SJCRH30 (cell line): ENCODE measurements at places on chromosomes 1 and 21.
A peak's percentile ranks its signal among the peaks of the same experiment; 100 is the strongest.

DNA sequence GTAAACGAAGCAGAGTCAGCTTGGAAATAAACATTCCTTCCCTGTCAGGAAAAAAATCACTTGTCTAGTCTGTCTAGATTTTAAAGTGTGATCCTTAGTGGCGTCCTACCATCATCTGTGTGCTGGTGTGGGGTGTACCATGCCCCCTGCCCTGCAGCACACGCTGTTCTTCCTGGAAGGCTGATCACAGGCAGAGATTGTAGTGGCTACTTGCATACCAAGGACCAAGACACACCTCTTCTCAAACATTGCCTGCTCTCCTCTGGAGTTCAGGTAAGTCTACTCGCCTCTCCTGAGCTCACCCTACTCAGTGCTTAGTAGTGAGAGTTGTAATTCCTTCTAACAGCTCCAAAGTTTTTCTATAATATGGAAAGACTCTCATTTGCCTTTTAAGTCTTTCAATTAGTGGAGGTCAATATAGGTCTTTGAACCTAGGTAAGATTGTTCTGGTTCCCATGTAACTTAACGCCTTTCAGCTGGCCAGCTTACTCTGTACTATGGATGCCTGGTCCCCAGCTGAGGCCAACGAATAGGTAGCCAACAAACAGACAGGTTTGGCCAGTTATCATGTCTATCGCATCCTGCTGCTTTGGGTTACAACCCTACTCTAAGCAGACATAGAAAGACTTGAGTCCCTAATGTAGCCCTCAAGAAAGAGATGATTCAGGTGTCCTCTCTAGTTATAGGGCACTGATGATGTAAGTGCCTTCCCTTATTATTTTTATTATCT is 55.4 kb downstream of the XCL1 start:
- H3K27me3 ChIP-seq, result no peaks in the 10 kb centered on the region
- no peaks in the 10 kb centered on the region for H3K4me1 ChIP-seq
- H3K4me3 ChIP-seq, result no peak overlapping the region
- no peak for DNase-seq

DNA sequence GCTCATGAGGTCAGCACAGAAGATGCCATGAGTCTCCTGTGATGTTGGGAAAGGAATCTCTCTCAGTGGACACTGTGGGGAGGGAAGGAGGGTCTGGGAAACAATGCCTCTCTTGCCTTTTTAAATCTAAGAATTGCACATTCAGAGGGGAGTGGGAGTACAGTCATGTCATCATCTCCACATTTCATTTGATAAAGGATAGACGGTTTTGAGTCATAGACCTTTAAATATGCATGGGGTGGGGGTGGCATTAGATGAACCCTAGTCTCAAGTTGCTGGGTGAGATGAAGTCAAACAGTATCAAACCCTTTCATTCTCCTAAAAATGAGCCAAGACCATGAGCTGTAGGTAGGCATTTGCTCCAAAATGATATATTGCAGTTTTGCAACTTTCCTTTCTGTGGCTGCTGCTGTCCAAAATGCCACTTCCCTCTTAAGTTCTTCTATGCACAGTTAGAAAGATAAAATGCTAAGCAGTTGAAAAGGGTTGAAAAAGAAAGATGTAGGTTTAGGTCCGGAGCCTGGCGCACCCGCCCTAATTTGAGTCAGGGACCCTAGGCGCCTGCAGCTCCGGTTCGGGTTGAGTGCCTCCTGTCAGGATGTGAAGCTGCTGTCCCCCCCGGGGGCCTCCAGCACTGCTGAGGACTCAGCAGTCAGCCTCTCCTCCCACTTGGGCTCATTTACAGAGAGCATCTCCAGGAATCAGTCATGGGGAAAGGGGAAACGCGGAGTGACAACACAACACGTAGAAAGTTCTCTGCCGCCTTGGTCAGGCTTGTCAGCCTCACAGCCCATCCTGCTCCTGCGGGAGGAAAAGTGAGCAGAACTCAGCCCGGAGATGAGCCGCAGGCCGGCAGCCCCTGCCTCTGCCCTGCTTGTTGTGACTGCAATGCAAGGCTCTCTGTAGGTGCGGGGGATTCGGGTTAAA is 479.3 kb upstream of the RUNX1 start:
- H3K4me1 ChIP-seq, result no peaks in the 10 kb centered on the region; the same call in 1 of the 2 replicates
- no peaks in the 10 kb centered on the region for H3K36me3 ChIP-seq
- no peak for DNase-seq
- H3K27ac ChIP-seq, result no peak overlapping the region
- no peaks in the 10 kb centered on the region for H3K27me3 ChIP-seq

GRCh38 chr1:169484683-169485430 is 887 bp downstream of the SLC19A2 start:
- peak overlapping the region; percentile 91 for H3K4me3 ChIP-seq
- peak overlapping the region; percentile 97 for H3K27ac ChIP-seq
- DNase-seq, result peak; percentile 53
- no peaks in the 10 kb centered on the region for H3K27me3 ChIP-seq
- 0 out of 2 replicates have a peak, but pooled peaks cover 1% of the 10 kb centered on the region for H3K36me3 ChIP-seq
- peaks cover 5% of the 10 kb centered on the region for H3K4me1 ChIP-seq

GRCh38 chr1:160130939-160131338 is 15.4 kb downstream of the ATP1A2 start:
- peaks cover 88% of the 10 kb centered on the region for H3K36me3 ChIP-seq
- H3K27me3 ChIP-seq, result no peaks in the 10 kb centered on the region
- no peak for DNase-seq
- no peak overlapping the region for H3K4me3 ChIP-seq
- H3K27ac ChIP-seq, result no peak overlapping the region

- no peaks in the 10 kb centered on the region for H3K36me3 ChIP-seq
- H3K4me1 ChIP-seq, result peaks cover 14% of the 10 kb centered on the region
- H3K27me3 ChIP-seq, result no peaks in the 10 kb centered on the region
- H3K4me3 ChIP-seq, result no peak overlapping the region
- no peak for DNase-seq
Observed at GRCh38 chr1:221810406-221810805, 68.5 kb upstream of the DUSP10 start.

- H3K4me3 ChIP-seq, result no peak overlapping the region
- H3K36me3 ChIP-seq, result no peaks in the 10 kb centered on the region
- peaks cover 34% of the 10 kb centered on the region for H3K27me3 ChIP-seq
- H3K27ac ChIP-seq, result no peak overlapping the region
- DNase-seq, result no peak
- no peaks in the 10 kb centered on the region for H3K4me1 ChIP-seq
Observed at GRCh38 chr1:24120965-24121364, 9.0 kb upstream of the MYOM3 start.

GRCh38 chr1:81149649-81150325 is 650.9 kb upstream of the ADGRL2 start:
- H3K4me1 ChIP-seq, result peaks cover 15% of the 10 kb centered on the region; the same call in 1 of the 2 replicates
- no peak overlapping the region for H3K4me3 ChIP-seq
- DNase-seq, result no peak
- H3K36me3 ChIP-seq, result no peaks in the 10 kb centered on the region

GRCh38 chr1:70205434-70206118 is at the start of gene LRRC40:
TSS of gene LRRC40 (minus strand) at chr1:70205579. CDS start at chr1:70205540, 39 bp downstream.
- H3K27ac ChIP-seq, result peak within 1 kb of the TSS; percentile 89
- DNase-seq, result peak; percentile 95
- peak within 1 kb of the TSS; percentile 79 for H3K4me3 ChIP-seq
- H3K4me1 ChIP-seq, result peaks cover 4% of the 10 kb centered on the region; the same call in 1 of the 2 replicates

DNA sequence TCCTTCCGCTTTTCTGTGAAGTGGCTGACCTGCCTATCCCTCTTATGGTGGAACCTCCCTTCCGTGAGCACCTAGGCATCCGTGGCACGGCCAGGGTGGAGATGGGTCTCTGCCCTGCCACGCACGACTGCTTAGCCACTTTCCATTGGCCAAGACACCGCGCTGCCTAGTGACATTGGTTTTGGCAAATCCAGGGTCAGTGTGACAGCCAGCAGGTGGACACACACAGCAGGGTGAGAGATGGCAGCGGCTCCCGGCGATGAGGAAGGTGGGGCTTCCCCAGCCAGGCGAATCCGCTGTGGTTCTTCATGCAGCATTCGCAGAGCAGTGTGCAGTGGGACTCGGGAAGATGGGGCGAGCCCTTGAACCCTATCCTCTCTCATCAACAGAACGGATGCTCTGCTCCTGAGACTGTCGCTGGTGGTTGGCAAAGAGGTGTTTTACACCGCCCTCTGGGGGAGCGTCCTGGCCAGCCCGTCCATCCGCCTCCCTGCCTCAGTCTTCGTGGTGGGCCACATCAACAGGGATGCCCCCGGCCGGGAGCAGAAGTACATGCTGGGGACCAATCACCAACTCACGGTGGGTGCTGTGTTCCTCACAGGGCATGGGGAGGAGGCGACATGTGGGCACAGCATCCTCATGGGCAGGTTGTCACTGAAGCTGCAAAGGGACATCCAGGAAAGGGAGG is 51.8 kb downstream of the DOP1B start:
- 0 out of 2 replicates have a peak, but pooled peaks cover 5% of the 10 kb centered on the region for H3K4me1 ChIP-seq
- H3K36me3 ChIP-seq, result no peaks in the 10 kb centered on the region
- H3K27me3 ChIP-seq, result no peaks in the 10 kb centered on the region
- no peak overlapping the region for H3K27ac ChIP-seq

DNA sequence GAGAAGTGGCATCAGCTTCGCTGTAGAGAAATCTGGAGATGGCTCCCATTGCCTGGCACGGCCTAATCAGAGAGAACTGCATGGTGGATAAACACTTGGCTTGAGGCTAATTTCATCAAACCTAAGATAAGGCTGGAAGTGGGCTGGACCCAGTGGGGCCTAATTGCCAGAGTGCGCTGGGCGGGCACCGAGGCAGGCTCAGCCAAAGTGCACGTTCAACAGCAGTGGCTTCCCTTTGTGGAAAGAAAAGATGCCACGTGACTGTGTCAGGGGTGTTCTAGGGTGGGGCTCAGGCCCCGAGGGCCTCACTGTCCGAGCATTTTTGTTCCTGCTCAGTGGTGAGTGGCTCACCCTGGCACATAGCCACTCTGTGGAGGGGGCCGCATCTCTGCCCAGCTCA is 5.8 kb downstream of the PLCH2 start:
- H3K27ac ChIP-seq, result no peak overlapping the region
- DNase-seq, result no peak
- no peaks in the 10 kb centered on the region for H3K4me1 ChIP-seq
- peaks cover 13% of the 10 kb centered on the region for H3K27me3 ChIP-seq
- H3K4me3 ChIP-seq, result no peak overlapping the region
- H3K36me3 ChIP-seq, result no peaks in the 10 kb centered on the region

GRCh38 chr21:42113926-42114409 is 42.9 kb downstream of the UMODL1 start:
- H3K36me3 ChIP-seq, result no peaks in the 10 kb centered on the region
- peaks cover 4% of the 10 kb centered on the region; the same call in 1 of the 2 replicates for H3K27me3 ChIP-seq
- peaks cover 5% of the 10 kb centered on the region for H3K4me1 ChIP-seq
- DNase-seq, result no peak

DNA sequence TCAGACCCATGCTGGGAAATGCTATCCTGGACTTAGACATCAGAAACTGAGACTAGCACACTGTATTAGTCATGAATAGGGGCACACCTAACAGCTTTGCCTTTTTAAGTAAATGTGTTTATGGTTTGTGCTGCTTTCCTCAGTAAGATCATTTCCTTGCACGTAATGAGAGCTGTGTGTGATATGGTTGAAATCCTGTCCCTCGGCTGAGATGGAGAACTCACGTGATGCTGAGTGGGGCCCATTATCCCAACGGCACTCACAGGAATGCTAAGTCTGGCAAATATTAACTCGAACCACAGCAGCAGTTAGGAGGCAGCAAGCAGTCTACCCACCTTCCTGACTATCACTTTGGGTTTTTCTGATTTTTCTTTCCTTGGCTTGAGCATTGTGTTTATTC is 38.2 kb downstream of the BCL9 start:
- no peaks in the 10 kb centered on the region for H3K27me3 ChIP-seq
- no peaks in the 10 kb centered on the region for H3K4me1 ChIP-seq
- no peak overlapping the region for H3K4me3 ChIP-seq
- H3K36me3 ChIP-seq, result no peaks in the 10 kb centered on the region
- H3K27ac ChIP-seq, result no peak overlapping the region
- DNase-seq, result no peak

DNA sequence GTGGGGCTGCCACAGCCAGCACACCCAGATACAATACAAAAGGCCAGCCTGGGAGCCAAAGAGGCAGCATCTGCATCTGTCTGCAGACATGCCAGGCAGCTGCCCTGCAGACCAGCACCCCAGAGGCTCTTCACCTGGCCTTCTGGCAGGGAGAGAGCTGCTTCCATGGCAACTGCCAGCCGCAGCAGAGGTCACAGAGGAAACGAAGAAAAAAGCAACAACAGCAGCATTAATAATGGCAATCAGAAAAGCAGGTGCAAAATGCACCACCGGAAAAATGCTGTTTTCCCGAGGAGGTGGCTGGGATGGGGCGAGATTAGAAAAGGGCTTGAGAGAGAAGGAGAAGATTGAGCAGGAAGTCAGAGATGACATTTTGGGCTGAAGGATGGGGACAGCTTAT is 309.5 kb downstream of the PCP4 start:
- peak; percentile 39 for DNase-seq
- no peak overlapping the region for H3K4me3 ChIP-seq
- no peak overlapping the region for H3K27ac ChIP-seq
- H3K27me3 ChIP-seq, result peaks cover 4% of the 10 kb centered on the region; the same call in 1 of the 2 replicates

- peaks cover 6% of the 10 kb centered on the region; the same call in 1 of the 2 replicates for H3K36me3 ChIP-seq
- H3K4me1 ChIP-seq, result peaks cover 6% of the 10 kb centered on the region; the same call in 1 of the 2 replicates
- no peak for DNase-seq
- H3K27ac ChIP-seq, result no peak overlapping the region
- no peaks in the 10 kb centered on the region for H3K27me3 ChIP-seq
Observed at GRCh38 chr1:21774835-21775549, 8.0 kb downstream of the USP48 start.

- H3K27me3 ChIP-seq, result no peaks in the 10 kb centered on the region
- H3K36me3 ChIP-seq, result no peaks in the 10 kb centered on the region
- H3K4me1 ChIP-seq, result peaks cover 26% of the 10 kb centered on the region; the same call in 1 of the 2 replicates
- no peak within 1 kb of the TSS for H3K27ac ChIP-seq
- H3K4me3 ChIP-seq, result no peak within 1 kb of the TSS
Observed at GRCh38 chr1:150981805-150982712, at the start of gene ANXA9. TSS of gene ANXA9 (plus strand) at chr1:150982292. CDS start at chr1:150983106, 814 bp downstream.

GRCh38 chr21:26546446-26547097 is 26.5 kb downstream of the CYYR1 start:
- no peaks in the 10 kb centered on the region for H3K27me3 ChIP-seq
- no peak overlapping the region for H3K4me3 ChIP-seq
- H3K36me3 ChIP-seq, result peaks cover 21% of the 10 kb centered on the region
- H3K4me1 ChIP-seq, result no peaks in the 10 kb centered on the region

GRCh38 chr1:246155923-246156322 is 351.2 kb downstream of the SMYD3 start:
- H3K36me3 ChIP-seq, result no peaks in the 10 kb centered on the region
- no peaks in the 10 kb centered on the region for H3K4me1 ChIP-seq
- DNase-seq, result no peak

DNA sequence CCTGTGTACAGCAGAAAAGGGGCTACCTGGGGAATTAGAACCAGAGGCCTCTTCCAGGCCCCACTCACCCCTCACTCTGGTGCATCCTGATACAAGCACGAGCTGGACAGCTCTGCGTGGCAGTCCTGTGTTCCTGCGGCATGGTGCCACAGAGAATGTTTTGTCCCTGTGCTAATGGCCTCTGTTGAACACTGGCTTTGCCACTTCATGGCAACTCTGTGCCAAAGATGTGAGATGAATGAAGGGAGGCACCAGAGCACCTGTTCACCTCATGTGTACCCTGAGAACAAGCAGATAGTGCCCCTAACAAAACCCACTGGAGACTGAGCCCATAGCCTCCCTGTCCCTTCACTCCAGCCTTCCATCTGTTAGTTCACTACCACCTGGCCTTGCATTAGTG is 199.3 kb upstream of the COA6 start:
- H3K4me1 ChIP-seq, result no peaks in the 10 kb centered on the region
- no peak overlapping the region for H3K4me3 ChIP-seq
- H3K27me3 ChIP-seq, result no peaks in the 10 kb centered on the region; the same call in 1 of the 2 replicates
- no peaks in the 10 kb centered on the region for H3K36me3 ChIP-seq
- no peak for DNase-seq
- no peak overlapping the region for H3K27ac ChIP-seq
